ENCODE measurements at places on chromosomes 16 and 17.

- no peak for DNase-seq
Observed at GRCh38 chr16:4404247-4404966, 12.0 kb downstream of the CORO7 start.

GRCh38 chr16:70395345-70395901 lies 43.5 kb downstream of the ST3GAL2 start:
- DNase-seq: peak; percentile 28

GRCh38 chr17:29225396-29225795 lies 21.3 kb upstream of the CRYBA1 start:
- no peak for DNase-seq

DNA sequence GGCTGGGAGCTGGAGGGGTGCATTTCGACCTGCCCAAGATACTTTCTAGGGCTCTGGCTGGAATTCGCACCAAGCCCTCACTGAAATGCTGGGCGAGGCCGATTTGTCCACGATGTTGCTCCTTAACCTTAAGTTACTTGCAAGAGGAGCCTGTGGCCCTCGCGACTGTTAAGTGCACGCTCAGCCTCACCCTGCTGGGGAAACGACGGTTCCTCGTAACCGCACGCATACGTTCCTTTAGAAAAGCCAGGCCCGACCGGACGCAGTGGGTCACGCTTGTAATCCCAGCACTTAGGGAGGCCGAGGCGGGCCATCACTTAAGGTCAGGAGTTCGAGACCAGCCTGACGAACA lies 607 bp upstream of the NCOR1 start:
- no peak for DNase-seq

GRCh38 chr17:80968602-80969029 lies 23.0 kb upstream of the CHMP6 start:
- DNase-seq: no peak
